Fibroblast of skin of left quadriceps (primary cell): ENCODE measurements at places on chromosomes 5 and 9.

DNA sequence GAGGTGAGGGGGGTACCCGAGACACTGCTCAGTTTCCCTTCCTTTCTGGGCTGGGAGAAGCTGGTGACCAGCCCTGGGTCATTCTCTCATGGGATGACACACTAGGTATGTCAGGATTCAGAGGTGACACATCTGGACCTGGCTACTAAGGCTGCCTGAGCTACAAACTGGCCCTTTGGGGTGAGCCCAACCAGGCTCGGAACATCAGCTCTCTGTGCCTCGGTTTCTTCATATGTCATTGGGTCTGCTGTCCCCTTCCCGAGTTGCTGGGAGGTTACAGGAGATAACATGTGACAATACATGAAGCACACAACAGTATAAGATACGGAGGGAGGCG is 11.8 kb downstream of the CARD19 start:
- DNase-seq: no peak

- no peak for DNase-seq
Observed at GRCh38 chr9:134367791-134368490, 41.7 kb downstream of the RXRA start.

- DNase-seq: peak; percentile 87
Observed at GRCh38 chr9:109730228-109730627, 49.8 kb upstream of the PALM2AKAP2 start.

GRCh38 chr5:87405472-87406155 is 7.1 kb downstream of the CCNH start:
- no peak for DNase-seq

DNA sequence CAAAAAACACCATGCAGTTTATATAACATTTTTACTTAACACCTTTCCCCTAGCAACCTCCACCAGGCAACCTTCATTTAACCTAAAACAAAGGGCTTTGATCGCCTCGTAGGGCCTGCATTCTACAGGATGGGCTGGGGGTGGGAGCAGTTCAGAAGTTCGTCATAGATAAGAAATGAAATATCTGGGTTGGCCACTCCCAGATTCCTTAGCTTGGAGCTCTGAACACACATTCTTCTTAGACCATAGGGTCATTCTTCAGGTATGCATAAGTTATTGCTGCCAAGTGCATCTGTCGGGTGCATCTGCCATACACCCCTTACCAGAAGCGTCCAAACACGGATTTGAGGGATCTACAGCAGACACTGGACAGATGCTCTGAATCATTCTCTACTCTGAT is 4.3 kb upstream of the SLC22A5 start:
- DNase-seq: peak; percentile 19

- no peak for DNase-seq
Observed at GRCh38 chr9:98550206-98550820, 158.4 kb downstream of the GABBR2 start.

DNA sequence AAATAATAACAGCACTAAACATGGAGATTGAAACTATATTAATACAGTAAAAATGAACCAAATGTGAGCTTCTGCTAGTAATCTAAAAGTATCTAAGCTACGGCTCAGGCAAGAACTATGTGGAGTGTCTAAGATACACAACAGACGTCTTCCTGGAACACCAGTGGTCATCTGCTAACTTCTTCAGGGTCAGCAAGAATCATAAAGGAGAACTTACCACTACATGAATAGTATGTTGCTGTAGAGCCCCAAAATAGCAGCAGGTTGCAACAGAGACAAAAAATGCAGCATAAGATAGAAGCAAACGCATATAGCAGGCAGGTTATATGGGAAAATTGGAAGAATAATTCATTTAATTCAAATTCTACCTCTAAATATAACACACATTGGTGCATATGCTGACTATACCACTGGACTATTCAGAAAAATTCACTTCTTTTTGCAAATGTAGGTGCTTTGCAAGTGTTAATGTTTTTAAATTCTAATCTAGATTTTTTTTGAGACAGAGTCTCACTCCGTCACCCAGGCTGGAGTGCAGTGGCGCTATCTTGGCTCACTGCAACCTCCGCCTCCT is 27.1 kb downstream of the DCTN4 start:
- no peak for DNase-seq

GRCh38 chr5:169736653-169737052 is 99.6 kb downstream of the DOCK2 start:
- DNase-seq: no peak

DNA sequence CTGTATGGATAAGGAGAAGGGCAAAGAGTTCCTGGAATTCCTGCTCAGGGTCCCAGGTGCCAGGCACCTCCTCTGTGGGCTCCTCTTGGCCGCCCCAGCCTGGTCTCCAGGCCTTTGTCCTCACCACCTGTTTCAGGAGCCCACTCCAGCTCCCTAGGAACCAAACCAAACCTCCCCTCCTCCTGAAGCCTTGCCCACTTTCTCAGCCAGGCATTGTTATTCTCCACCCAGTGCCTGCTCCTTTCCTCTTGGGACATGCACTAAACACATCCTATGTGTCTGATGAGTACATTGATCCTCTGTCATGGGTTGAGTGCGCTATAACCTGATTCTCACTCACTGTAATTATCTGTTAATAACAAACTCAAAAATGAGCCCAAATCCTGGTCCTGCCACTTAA is 189.8 kb downstream of the SPOCK1 start:
- DNase-seq: no peak

GRCh38 chr9:95820074-95820473 is 55.4 kb upstream of the ERCC6L2 start:
- DNase-seq: peak; percentile 76

DNA sequence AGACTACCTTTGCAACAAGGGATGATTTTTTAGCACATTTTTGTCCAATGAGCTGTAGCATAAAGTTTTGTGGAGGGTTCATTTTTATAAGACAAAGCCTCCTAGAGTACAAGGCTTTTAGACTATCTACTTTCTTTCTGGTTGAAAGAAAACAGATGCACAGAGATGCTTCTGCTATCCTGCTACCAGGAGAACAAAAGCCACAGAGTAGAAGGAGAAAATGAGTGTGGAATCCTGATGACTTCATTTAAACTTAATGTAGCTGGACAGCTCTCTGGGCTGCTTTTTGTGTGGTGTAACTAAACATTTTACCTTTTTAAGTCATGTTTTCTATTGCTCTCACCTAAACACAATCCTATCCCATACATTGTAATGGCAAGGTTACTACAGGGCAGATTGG is 1009.4 kb downstream of the TLE1 start:
- no peak for DNase-seq

DNA sequence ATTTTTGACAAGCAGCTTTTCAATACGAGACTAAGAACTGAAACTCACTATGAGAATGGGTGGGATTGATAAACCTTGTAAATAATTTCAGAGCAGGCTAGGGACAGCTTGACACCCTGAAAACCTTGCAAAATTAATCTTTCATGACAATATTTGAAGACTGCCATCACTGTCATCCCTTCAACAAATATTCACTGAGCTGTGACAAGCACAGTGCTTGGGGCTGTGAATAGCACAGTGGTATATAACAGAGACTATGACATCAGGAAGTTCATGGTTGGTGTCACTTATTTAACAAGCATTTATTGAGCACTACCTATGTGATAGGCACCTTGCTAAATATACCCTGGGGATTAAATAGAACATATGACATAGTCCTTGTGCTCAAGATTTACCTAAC is 741.0 kb upstream of the RIOK2 start:
- DNase-seq: no peak

- DNase-seq: no peak
Observed at GRCh38 chr9:81625969-81626368, 63.4 kb downstream of the TLE1 start.

DNA sequence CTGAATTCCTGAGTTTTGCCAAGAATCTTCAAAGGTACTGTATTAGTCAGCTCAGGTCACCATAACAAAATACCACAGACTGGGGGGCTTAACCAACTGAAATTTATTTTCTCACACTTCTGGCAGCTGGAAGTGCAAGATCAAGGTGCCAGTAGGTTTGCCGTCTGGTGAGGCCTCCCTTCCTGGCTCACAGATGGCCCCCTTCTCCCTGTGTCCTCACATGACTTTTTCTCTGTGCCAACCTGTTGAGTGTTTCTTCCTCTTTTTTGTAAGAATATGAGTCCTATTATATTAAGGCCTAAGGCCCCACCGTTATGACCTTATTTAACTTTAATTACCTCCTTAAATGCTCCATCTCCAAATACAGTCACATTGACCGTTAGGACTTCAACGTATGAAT is 156.1 kb upstream of the KIF2A start:
- no peak for DNase-seq

- no peak for DNase-seq
Observed at GRCh38 chr5:56961746-56962145, 9.8 kb upstream of the MIER3 start.

GRCh38 chr5:159452480-159453167 is 122.3 kb upstream of the IL12B start:
- no peak for DNase-seq

- peak; percentile 79 for DNase-seq
Observed at GRCh38 chr9:115250621-115251032, 132.7 kb upstream of the TNC start.

DNA sequence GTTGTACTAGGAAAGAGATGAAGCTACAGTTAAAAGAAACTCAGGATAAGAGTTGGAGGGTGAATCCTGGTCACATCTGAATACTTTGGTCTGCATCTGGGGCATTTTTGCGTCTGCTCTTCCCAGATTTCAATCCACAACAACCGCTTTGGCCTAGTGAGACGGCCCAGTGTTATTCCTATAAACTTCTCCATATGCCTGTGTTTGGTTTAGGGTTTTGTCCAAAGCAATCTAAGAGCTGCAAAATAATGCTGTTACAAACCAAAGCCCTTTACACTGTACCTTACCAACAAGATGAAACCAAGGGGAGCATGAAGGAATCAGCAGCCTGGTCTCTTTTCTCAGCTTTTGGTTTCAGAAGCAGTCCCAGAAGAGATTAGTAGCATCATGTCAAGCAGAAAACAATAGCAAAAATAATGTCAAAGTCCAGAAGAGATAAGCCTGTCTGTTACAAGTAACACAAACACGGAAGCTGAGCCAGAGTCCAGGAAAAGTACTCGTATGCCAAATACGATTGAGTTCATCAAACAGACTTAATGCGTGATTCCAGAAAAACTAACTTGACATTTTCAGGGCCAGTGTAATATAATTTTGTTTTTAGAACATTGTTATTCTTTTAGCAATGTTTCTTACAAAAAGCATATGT is 379.9 kb upstream of the ACO1 start:
- DNase-seq: no peak

GRCh38 chr9:3708751-3709150 is 182.9 kb upstream of the RFX3 start:
- DNase-seq: no peak

DNA sequence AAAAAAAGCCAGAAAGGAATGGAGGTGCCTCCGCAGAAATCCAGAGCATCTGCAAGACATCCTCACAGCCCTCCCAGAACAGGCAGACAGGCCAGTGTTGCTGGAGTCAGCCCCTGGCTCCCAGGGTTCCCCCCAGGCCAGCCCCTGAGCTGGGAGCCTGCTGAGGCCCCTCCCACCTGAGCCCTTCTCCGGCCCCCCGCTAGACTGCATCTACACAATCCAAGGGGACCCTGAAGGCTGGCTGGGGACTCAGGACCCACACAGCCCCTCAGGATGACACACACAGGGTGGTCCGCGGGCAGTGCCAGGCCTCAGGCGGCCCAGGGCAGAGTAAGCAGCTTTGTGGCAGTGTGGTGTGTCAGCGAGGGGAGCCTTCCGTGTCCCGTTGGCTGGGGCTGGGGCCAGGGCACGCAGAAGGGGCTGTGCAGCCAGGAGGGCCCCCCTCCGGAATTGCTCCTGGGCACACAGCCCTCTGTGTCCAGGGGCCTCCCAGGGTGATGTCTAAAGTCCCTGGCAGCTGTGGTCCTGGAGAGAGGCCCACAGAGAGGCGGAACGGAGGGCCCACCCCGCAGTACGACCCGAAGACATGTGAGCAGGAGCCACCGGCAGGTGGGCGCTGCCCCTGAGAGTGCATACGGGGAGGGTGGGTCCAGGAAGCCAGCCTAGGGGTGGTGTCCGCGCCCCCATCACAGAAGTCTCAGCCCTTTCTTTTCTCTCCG is 2.9 kb downstream of the TMEM250 start:
- no peak for DNase-seq

DNA sequence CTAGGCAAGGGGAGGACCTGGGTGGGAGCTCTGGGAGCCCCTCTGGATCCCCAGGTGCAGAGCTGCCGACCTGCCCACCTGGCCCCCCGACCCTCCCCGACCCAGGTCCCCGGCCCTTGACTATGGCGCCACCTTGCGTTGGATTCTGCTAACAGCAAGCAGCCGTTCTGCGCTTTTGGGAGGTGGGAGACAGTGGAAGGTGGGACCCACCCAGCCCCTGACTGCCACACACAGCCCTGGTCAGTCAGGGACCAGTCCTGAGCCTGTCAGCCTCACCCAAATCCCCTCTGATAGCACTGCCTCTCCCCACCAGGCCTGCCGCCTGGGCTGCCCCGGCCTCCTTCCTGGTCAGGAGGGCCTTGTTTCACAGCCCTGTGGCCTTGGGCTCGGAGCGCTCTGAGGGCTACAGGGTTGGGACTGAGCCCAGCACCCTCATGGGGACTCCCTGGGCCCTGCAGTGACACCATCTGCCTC is 77.9 kb downstream of the HMCN2 start:
- no peak for DNase-seq
